Breast epithelium (tissue), 4 donors: ENCODE measurements at places on chromosomes 5 and 9. TPM values are rescaled to one million over a fixed set of nuclear protein-coding genes. Genes with fewer than 3 reads are reported as not detected.

ALDH1A1 gene
- 67.2 TPM for total RNA-seq

FAM78A gene
- total RNA-seq: 3.7 TPM

MCC gene
- total RNA-seq: 29.4 TPM

BRIX1 gene
- total RNA-seq: 18.2 TPM

PCDHA9 gene
- total RNA-seq: 1.5 TPM

EFNA5 gene
- 34.2 TPM for total RNA-seq

DNA sequence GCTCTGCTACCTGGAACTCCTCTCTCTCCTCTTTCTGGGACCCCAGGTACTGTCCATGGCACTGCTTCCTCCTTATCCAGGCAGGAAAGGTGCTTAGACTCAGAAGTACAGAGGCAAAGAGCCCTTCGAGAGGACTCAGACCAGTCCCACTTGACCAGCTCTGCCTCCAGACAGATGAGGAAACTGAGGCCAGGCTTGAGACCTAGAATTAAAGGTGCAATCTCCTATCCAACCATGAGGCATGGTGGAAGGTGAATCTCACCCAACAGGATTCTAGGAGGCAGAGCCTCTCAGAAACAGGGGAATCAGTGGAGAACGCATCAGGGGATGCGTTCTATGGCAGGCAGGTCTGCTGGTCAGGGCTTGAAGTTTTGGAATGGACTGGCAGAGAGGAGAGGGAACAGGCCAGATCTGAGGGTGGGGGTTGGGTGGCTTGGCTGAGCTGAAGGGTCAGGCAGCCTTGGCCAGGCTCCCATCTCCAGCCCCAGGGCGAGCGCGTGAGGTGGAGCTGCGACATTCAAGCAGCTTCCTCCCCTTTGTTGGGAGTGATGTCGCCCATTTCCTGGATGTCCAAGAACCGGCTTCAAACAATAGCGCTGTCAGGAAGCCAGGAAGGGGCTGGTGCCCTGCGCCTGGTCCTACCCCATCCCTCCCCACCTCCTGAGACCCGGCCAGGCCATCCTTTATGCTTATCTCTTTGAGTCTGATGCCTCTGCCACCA is 26.2 kb downstream of the NDUFA8 start:
- no peaks in the 10 kb centered on the region for H3K27me3 ChIP-seq
- H3K27ac ChIP-seq: peak overlapping the region; percentile 52
- DNase-seq: no peak
- H3K36me3 ChIP-seq: no peaks in the 10 kb centered on the region
- H3K4me3 ChIP-seq: no peak overlapping the region

DNA sequence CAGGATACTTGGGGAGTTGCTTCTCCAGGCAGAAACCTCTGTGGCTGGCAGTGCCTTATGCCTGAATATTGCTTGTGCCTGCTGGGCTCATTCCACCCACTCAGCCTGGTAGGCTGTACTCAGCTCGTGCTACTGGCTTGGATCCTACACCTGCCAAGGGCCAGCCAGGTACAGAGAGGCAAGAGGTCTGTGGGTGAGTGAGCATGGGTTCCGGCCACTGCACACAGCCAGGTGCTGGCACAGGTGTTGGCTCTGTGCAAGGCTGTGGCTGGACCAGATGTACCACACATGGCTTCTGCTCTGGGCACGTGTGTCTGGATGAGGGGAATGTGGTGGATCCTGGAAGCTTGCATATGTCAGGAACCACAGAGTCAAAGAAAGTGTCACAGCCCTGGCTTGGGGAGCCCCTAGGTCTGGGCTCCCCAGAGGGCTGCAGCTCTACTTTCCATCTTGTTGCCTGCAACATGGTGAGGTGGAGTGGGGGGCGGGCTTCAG is 76.7 kb upstream of the C6 start:
- H3K36me3 ChIP-seq: no peaks in the 10 kb centered on the region
- H3K4me1 ChIP-seq: no peaks in the 10 kb centered on the region
- H3K27ac ChIP-seq: no peak overlapping the region
- DNase-seq: no peak
- H3K4me3 ChIP-seq: no peak overlapping the region
